Activated CD8-positive, alpha-beta memory T cell treated with anti-CD3 and anti-CD28 coated beads for 4 hours (primary cell): ENCODE measurements at places on chromosomes 7 and 10.

DNA sequence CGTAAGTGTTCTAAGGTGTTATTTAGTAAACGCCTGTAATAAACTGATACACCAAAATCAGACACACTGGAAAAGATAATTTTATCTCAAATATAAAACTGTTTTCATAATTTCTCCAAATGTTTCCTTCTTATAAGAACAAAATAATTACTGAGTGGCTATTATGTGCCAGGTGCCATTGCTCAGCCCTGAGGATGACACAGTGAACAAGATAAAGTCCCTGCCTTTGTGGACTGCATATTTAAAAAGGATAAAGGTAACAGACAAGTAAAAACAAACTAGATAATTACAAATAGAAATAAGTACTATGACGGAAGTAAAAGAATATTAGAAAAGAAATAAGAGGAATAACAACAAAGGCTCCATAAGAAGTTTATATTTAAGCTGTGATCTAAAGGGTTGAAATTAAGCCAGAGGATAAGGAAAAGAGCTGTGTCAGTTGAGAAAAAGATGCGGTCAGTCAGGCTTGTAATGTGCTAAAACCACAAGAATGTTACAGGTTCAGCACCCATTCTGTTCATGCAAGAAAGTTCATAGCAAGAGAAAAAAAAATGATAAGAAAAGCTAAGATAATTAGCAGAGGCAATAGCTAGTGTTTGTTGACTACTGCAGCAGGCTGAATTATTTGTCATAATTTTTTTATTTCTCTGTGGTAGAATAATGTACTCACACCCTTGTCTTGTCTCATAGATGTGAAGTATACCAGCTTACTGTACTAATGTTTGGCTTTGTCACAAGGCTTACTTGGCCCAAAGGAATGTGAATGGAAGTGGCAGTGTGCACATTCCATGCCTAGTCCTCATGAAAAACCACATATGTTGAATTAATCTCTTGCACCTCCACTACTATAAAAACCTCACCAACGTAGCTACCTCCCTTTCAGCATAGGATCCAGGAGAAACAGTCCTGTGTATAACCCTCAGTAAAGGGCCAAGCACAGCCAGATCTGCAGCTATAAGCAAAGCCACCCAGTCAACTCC lies 75.1 kb downstream of the CRPPA start:
- no peak for DNase-seq

GRCh38 chr7:50226669-50227068 lies 77.8 kb upstream of the IKZF1 start:
- no peak for DNase-seq

- no peak for DNase-seq
Measured at GRCh38 chr7:108723381-108723814, 153.7 kb downstream of the DNAJB9 start.

GRCh38 chr10:36574207-36574606 lies 551.2 kb upstream of the ANKRD30A start:
- DNase-seq, result no peak

- no peak for DNase-seq
Measured at GRCh38 chr10:770975-771374, 81.5 kb upstream of the DIP2C start.

DNA sequence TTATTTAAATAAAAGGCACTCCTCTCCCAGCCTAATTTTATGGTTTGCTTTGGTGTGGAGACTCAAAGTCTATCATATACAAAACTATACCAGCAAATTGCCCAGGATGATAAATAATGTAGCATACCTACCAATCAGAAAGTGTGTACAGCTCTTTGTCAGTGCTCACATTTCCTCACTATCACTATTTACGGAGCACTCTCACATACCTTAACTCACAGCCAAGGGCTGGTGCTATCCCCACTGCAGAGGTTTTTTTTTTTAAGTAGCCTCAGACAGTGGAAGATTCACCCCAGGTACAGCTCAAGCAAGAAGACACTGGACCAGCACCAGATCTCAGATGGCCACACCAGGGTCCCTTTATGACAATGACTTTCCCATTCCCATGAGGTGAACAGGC lies 2.5 kb downstream of the PDLIM1 start:
- no peak for DNase-seq

DNA sequence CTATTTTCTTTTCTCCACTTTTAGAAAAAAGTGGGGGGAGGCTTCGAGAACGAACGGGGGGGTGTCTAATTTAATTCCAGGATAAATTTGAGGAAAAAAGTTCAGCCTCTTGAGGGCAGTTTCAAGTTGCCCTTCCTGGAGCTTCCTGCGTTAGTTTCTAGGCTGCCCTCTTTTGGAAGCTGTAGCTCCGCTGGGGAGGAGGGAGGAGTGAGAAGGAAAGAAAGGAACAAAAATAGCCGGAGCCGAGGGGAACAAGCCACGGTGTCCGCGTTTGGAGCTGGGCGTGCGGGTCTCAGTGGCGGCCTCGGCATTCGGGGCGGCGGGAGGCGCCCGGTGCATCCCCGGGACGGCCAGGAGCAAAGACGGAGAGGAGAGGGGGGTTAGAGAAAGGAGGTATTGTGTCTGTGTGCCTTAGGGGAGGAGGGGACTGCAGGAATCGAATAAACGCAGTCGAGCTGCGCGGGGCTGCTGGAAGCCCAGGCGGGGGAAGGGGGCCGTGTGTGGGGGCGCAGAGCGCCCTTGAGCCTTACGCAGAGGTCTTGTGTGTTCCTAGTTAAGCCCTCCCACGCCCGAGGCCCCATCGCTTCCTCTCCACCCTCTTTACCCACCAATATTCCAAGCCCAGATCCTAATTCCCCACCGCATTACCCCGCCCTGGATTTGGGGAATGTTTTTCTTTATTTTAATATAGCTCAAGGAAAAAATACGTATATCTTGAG lies 2.0 kb upstream of the TNRC18 start:
- no peak for DNase-seq

DNA sequence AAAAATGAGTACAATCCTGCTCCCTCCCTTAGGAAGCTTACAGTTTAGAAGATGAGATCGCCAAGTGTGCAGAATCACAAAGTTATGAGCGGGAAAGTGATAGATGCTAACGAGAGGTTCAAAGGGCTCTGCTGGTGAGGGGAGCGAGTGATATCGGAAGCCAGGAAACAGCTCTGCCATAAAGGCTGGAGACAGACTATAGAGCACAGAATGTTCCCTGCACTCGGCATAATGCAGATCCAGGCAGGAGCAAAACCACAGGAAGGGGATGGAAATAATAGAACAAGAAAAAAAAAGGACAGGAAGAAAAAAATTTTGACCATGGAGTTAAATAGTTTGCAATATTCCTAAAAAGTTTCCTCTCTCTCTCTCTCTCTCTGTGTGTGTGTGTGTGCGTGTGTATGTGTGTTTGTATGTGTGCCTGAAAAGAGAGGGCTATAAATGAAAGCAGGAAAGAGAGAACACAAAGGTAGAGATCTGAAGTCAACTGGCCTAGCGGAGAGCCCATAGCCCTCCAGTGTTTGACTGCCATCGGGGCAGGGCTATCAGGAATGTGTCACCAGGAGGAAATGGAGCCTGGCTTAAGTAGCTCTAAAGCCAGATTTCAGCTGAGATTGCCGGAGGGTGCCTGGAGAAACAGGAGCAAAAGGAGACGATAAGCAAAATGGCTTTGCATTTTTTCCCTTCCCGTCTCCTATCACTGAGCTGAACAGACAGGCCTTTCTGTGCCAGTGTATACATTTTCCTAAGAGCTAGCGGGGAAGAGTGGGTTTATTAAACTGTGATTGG lies 175.8 kb upstream of the LYZL1 start:
- no peak for DNase-seq

DNA sequence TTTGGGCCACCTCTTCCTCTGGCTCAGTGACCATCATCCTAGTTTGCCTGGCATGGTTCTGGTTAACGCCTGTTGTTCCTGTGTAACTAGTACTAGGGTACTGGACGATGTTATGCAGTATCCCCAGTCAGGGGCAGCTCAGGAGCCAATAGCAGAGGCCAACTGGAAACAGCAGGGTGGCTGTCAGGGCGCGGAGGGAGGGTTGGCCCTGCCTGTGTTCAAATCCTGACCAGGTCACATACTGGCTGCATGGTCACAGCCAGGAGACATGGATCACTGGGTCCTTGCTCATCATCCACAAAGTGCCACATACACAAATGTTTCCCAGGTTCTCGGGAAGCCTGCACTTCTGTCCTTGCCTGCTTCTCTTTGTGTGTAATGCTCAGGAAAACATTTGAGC lies 12.3 kb upstream of the RBP3 start:
- no peak for DNase-seq

DNA sequence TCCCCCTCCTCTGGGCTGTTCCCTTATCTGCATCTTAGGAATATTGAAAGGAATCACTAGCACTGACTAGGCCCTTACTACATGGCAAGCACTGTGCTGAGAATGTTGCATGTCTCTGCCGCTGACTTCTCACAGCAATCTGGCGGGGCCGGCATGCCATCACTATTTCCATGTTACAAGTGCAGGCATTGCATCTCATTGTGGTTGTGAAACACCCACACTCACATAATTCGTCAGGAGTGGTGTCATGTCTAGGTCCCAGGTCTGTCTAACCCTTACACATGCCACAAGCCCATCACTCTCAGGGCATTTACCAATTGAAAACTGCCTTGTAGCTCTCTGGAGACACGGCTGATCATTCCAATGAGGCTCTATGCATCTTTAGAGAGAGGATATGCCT lies 8.5 kb upstream of the IL2RA start:
- peak; percentile 36 for DNase-seq

DNA sequence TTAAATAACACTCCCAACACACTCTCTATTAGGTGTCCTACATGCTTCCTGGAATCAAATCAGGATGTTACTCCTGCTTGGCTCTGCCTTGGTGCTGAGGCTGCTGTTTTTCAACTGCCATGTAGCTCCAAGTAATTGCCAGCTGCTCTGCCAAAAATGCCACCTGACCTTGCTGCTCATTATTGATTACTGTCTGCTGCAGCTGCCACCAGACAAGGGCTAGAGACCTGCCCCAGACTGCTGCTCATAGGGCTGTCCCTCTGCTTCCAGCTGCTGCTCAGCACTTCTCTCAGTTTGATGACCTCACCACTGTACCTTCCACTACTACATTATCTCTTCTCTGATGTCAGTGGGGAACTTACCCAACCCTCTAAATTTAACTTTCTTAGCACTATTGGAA lies 102.5 kb downstream of the PCLO start:
- no peak for DNase-seq

DNA sequence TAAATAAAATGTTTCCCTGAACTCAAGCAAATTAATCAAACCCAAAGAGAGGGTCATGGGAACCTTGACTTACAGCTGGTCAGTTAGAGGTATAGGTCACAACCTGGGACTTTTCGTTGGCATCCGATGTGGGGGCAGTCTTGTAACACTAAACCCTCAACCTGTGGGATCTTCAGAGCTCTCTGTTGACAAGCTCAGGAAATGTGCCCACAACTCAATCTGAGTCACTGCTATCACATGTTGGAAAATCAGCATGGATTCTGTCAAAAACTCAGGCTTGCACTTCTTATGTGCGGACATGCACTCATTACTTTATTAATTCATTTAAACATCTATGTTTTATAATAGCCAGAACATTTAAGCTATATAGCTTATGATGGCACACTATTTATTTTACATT lies 424.6 kb upstream of the SORCS1 start:
- no peak for DNase-seq

GRCh38 chr7:129801882-129802281 lies 150.9 kb downstream of the UBE2H start:
- no peak for DNase-seq

DNA sequence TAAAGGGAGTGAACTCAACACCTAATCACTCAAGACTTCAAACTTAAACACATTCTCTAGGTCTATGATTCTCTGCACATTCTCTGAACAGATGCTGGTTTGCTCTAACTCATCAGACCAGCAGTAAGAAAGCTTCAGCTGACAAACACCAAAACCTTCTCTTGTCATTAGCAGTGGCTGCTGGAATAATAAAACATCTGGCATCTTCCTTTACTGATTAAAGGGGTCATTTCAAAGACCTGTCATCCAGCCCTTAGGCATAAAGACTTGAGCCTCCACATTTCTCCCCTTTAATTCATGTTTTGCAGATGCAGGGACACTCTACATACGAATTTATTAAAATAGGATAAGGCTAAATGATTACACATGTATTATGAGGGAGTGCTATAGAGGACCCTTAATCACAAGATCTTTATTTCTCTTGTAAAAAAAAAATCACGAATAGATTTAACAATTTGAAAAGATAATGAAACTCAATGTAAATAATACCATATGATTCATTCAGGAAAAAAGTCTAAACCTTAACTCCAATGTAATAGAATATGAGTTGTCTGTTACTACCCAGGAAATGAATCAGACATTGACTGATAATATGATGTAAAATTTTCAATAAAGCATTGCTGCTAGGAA lies 152.4 kb upstream of the GNAI1 start:
- no peak for DNase-seq

GRCh38 chr10:37736120-37736519 lies 121.3 kb downstream of the ZNF248 start:
- DNase-seq, result no peak

GRCh38 chr7:27082171-27082570 lies 13.6 kb downstream of the HOXA1 start:
- DNase-seq, result no peak

DNA sequence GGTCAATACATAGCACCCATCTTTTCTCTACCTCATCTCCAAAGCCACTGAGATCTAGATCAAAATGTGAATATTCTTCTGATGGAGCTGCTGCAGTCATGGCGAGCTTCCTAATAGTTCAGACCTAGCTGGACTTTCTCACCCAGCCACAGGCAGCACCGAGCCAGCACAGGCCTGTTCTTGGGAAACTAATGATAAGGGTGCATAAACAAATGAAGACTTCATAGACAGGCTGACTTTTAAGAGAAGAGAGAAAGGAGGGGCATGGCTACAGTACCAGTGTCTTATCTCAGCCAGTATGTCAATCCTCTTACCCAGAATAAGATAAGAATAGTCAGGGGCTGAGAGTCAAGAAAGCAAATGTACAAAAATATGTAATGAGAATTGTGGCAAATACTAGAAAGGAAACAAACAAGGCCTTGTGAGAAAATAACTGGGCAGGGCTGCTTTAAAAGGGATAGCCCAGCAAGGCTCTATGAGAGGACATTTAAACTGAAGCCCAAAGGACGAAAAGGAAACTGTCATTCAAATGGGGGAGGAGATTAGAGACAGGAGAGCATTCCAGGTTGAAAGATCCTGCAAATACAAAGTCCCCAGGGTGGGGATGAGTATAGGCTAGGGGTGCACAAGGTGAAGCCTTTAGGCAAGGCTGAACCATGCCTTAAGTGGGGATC lies 21.8 kb upstream of the CDK14 start:
- no peak for DNase-seq

GRCh38 chr7:157682946-157683746 lies 346.3 kb downstream of the DNAJB6 start:
- no peak for DNase-seq

GRCh38 chr10:77287647-77288120 lies 349.9 kb downstream of the KCNMA1 start:
- no peak for DNase-seq

GRCh38 chr10:31756101-31756728 lies 172.4 kb downstream of the ARHGAP12 start:
- DNase-seq, result no peak

- peak; percentile 12 for DNase-seq
Measured at GRCh38 chr7:30727061-30727945, 24.6 kb upstream of the INMT start.

DNA sequence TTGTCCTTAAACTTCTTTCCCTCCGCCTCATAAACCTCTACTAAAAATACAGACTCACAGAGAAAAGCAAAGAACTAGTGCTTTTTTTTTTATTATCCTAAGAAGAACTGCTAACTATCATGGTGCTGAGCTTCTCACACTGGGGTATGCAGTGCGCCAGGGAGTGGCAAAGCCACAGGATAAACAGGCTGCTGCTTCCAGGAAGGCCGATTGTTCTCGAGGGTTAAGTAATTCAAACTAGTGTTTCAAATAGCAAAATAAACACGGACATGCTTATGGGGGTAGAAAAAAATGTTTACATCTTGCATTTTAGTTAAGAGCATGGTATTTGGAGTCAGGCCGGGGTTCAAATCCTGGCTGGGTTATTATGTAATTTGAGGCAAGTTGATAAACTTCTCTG lies 157.0 kb downstream of the TAX1BP1 start:
- no peak for DNase-seq
